ENCODE measurements at places on chromosomes 13 and 19.

- ATAC-seq, result no peak
Measured at GRCh38 chr13:37747071-37747612, 122.4 kb downstream of the TRPC4 start.

GRCh38 chr13:28349907-28350654 is 144.8 kb downstream of the FLT1 start:
- ATAC-seq, result no peak

DNA sequence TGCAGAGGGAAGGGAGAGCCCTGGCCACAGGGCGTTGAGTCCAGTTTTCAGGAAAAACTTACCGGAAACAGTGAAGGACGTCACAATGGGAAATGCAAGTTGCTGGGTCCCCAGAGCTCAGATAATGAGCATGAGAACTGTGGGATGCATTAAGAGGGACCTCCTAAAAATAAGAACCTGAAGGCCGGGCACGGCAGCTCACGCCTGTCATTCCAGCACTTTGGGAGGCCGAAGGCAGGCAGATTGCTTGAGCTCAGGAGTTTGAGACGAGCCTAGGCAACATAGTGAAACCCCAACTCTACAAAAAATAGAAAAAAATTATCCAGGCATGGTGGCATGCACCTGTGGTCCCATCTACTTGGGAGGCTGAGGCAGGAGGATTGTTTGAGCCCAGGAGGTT is 170.6 kb downstream of the URI1 start:
- no peak for ATAC-seq

GRCh38 chr19:843836-844545 is 3.2 kb downstream of the PRTN3 start:
- ATAC-seq, result peak; percentile 48

- no peak for ATAC-seq
Measured at GRCh38 chr19:10872546-10873107, 1.3 kb downstream of the CARM1 start.

GRCh38 chr19:5445561-5446055 is 9.6 kb upstream of the ZNRF4 start:
- ATAC-seq, result no peak

DNA sequence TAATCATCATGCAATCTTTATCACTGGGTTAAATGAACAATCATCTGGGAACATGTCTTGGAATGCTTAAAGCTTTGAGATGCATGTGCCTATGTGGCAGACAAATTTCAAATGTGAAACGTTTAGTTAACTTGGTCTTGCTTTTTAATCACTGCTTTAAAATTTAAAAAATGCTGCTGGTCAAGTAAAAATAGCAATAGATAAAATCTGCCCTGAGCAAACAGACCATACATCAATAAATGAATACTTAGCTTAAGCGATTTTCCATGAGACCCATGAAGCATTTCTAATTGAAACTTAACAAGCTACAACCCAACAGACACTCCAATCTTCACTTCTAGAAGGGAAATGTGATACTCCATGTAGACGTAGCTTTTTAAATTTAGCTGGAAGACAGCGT is 1.9 kb upstream of the KL start:
- no peak for ATAC-seq

DNA sequence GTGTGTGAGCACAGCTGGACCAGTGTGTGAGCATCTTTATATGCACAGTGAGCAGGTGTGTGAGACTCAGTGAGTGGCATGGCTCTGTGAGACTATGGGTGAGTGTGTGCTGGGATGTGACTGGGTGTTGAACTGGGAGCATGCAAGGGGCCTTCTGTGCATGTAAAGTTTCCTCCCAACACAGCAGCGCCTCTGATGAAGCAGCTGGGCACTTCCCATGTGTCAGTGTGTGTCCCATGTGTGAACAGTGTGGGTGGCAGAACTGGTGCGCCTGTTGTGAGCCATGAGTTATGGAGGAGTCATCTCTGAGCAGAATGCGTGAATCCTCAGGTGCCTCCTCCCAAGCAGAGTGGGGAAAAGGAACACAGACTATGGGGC is 24.1 kb downstream of the LGALS16 start:
- ATAC-seq, result no peak

DNA sequence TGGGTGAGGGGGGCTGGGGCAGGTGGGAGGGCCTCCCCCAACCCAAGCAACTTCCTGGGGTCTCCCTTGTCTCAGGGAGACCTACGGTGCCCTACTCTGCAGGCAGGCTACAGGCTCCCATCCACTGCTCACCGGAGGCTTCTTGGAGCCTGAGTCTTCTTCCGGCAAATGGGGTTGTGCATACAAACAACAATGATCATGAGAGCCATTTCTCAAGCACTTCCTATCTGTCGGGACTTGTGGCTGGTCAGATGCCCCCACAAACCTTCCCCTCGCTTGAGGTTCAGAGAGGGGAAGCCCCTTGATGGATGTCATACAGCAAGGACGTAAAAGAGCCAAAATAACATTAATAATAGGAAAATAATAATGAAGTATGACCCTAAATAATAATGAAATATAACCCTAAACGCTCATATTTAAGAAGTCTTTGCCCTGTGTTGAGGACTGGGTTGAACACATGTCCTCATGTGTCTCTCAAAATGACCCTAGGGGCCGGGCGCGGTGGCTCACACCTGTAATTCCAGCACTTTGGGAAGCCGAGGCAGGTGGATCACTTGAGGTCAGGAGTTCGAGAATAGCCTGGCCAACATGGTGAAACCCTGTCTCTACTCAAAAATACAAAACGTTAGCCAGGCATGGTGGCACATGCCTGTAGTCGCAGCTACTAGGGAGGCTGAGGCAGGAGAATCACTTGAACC is 727 bp downstream of the CD37 start:
- ATAC-seq, result no peak

- no peak for ATAC-seq
Measured at GRCh38 chr19:4174213-4174894, 8.0 kb downstream of the SIRT6 start.

- peak; percentile 47 for ATAC-seq
Measured at GRCh38 chr13:60759499-60759898, 362.5 kb downstream of the TDRD3 start.
